ENCODE measurements at places on chromosomes 5 and 9.

DNA sequence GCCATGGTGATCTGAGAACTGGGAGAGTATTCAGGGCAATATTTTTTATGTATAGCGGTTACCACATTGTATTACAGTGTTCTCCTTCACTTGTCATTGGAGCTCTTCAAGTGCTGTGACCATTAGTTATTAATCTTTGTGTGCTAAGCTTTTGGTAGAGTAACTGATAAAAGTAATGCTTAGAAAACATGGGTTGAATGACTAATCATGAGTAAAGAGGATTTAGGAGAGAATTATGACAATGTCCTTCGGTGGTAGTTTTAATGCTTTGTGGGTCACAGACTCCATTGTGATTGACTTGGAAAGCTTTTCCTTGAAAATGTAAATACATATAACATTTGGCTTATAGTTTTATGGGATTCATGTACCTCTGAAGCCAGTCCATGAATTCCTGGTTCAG is 21.4 kb downstream of the TGFBR1 start:
- no peak for DNase-seq

- DNase-seq, result no peak
Measured at GRCh38 chr5:81066102-81066501, 105.9 kb downstream of the RASGRF2 start.

DNA sequence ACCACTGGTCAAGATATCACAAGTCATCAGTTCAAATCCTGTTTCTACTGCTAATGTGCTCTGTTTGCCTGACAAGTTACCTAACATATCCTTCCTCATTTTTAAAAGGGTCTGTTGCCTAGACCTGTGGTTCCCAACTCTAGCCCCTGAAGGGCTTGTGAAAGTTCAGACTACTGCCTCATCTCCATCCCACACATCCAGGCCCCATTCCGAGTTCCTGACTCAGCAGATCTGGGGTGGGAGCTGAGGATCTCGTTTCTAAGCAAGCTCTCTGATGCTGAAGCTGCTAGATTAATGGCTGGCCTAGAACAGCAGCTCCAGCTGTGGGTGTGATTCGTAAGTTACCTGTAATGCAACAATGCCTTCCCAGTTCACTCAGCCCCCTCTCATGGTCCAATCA is 32.5 kb downstream of the S1PR3 start:
- no peak for DNase-seq

- DNase-seq, result no peak
Measured at GRCh38 chr9:115396071-115396529, 278.1 kb upstream of the TNC start.

- DNase-seq, result no peak
Measured at GRCh38 chr9:19533373-19533772, 124.6 kb downstream of the ACER2 start.

- DNase-seq, result peak; percentile 69
Measured at GRCh38 chr5:343461-344401, 22.2 kb downstream of the AHRR start.

- DNase-seq, result no peak
Measured at GRCh38 chr5:73419465-73420390, 28.8 kb downstream of the FOXD1 start.

- no peak for DNase-seq
Measured at GRCh38 chr5:112063191-112063590, 306.2 kb upstream of the NREP start.

DNA sequence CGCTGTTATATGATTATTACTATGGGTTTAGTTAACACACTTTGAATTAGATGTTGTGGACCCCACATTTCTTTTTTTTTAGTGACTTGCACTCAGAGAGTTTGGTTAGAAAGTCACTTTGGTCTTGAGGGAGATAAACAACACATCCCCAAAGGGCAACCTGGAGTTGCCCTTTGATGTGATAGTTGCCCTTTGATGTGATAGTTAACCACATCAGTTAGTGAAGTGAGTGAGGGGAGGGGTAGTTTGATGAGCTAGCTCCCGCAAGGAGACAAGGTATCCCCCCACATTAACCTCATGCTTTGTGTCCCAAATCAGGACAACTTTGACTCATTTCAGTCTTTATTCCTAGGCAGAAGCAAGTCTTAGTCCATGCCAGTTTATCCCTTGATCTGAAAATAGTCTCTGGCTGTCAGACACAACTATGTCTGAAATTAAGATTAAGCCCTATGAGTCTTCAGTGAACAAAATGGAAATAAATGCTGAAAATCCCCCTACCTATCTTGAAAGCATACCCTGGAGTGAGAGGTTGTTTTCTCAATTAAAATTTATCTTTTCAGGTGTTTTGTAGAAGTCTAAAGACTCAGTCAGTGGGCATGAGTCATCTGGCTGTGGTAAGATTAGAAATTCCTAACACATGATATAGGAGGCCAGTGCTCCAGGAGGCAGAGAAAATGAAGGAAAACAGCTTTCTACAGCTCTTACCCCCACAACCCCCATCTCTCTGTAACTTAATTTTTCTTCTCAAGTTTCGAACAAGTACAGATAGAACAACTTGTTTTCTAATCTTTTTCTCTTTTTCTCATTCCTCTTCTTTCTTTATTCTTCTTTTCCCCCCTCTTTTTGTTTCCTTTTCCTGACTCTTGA is 208.9 kb upstream of the DMRTA1 start:
- no peak for DNase-seq

DNA sequence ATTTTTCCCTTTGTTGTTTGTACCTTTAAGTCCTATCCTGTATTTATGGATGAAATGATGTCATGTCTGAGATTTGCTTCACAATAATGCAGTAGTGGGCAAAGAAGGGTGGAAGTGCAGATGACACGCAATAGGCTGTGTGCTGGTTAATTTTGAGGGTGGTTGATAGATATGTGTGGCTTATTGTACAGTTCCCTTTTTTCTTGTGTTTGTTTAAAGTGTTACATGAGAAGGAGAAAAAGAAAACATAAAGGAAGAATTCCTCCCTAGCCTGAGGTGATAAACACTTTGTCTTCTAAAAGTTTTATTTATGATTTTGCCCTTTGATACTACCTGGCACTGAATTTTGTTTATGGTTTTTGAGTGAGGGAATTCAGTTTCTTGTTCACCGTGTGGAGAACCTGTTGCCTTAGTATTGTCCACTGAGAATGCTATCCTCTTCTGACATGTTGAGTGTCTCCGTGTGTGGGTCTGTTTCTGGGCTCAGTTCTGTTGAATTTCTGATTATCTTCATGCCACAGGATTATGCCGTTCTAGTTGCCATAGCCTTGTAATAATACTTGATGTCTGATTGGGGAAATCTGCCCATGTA is 52.3 kb upstream of the FAM120AOS start:
- no peak for DNase-seq

DNA sequence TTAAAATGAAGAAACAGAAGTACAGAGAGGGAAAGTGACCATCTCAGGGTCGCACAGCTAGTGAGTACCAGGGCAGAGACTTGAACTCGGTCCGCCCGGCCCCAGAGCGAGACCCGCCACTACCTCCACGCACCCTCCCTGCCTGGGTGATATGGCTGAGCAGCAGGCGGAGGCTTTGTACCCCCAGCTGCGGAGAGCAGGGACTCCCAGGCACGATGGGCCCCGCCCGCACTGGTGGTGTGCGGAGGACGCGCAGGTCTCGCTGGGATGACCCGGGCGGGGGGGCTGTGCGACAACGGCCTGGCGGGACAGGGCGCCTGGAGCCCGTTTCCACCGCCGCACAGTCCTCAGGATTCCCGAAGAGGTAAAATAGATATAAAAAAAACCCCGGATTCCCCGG is 64.7 kb upstream of the LARP1 start:
- DNase-seq, result no peak

DNA sequence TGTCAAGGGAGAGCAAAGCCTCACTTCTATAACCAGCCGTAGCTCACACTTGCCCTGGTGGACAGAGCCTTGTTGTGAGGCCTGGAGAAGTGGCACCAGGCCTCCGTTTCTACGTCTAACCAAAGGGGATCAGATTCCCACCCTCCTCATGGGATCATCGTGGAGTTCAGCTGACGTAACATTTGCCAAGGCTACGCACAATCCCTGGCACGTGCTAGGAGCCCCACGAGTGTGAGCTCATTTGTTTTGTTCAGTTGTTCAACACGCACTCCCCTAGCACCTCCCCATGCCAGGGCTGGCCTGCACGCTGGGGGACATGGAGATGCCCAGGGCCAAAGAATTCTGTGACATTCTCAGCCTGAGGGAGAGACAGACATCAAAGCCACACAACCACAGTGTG is 23.1 kb downstream of the ADGRD2 start:
- no peak for DNase-seq

GRCh38 chr5:1541702-1542400 is 18.1 kb upstream of the LPCAT1 start:
- DNase-seq, result no peak

DNA sequence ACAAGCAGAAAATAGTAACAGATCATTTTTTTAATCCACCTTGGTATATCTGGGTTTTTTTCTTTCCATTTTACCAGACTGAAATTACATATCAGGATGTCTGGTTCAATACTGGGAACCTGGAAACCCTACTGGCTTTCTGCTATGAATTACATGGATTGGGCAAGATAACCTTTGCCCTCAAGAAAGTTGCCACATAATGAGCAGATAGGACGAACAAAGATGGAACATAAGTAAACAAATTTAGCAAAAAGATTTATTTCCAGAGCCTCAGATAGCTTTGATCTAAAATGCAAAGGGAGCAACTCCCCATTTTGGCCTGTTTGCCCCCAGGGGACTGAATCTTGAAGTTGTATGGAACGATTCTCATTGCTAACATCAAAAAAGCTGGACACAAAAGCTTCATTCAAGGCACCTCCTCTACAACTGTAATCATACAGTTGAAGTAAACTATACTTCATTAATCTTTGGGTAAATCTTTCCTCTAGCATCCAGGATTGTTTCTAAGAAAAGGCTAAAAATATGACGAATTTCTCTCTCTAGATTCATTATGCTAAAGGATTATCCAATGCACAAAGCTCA is 131.6 kb upstream of the PTGER4 start:
- no peak for DNase-seq

GRCh38 chr9:116027096-116027495 is 126.5 kb upstream of the PAPPA start:
- no peak for DNase-seq

DNA sequence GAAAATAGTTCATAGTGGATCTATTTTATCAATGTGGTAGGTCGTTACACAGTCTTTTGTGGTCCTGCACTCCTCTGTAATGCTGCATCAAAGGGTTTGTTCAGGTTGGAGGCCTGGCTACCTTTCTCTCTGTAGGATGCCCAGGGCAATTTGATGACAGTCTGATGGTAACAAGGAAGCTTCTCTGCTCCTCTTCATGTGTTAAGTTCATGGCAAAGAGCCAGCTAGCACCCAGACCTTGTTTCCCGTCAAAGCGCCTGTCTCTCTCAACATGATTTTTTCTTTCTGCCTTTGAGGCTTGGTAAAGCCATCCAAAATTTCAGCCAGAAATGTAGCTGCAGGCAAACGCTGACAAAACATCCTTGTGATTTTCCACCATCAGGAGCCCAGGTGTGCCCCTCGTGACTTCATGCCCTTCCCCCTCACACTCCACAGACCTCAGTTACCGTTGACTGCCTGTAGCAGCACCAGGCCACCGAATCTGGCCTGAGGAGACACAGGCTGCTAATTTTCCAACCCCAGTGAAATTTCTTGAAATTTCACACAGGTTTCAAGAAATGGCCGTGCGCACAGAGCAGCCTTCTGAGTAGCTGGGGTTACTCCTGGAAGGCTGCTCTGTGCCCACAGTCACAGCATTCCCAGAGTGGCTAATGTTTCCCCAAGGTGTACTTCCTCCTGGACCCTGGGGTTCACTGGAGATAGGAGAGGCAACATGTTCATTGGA is 292.7 kb downstream of the CWC27 start:
- no peak for DNase-seq

- no peak for DNase-seq
Measured at GRCh38 chr9:92299116-92299515, 5.6 kb upstream of the IARS1 start.

DNA sequence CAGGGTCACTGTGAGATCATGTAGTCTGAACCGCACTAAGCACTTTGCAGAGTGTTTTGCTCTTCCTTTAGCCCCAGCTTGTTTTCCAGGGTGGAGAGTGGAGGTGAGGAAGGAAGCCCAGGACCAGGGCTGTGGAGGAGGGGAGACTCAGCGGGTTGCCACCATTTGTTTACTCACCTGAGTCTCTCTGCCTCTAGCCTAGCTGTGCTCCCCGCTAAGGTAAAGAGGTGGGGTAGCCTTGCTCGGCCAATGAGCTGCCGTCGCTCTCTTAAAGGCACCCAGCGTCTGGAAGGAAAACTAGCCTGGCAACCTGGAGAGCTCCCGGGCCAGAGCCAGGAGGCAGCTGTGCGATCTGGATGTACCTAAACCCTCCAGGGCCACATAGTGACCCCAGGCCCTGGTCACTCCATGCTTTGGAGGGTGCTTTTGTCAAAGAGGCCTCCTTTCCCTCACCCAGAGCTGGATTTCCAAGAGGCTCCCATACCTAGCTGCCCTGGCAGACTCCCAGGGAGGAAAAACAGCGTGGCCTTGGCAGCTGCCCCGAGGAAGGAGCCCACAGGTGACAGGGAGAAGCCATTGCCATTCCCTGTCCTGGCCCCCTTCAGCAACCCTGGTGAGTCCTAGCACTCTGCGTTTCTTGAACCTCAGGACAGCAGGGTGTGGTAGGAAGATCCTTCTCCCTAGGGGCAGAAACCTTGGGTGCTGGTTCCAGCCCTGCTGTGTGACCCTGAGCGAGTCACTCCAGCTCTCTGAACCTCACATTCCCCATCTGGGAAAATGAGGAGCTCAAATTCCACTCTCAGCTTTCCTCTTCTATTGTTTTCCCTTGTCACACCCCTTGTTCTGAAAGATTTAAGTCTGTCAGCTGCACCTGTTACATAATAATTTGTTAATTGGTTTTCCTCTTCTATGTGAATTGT is 42.4 kb upstream of the LARP1 start:
- DNase-seq, result no peak

DNA sequence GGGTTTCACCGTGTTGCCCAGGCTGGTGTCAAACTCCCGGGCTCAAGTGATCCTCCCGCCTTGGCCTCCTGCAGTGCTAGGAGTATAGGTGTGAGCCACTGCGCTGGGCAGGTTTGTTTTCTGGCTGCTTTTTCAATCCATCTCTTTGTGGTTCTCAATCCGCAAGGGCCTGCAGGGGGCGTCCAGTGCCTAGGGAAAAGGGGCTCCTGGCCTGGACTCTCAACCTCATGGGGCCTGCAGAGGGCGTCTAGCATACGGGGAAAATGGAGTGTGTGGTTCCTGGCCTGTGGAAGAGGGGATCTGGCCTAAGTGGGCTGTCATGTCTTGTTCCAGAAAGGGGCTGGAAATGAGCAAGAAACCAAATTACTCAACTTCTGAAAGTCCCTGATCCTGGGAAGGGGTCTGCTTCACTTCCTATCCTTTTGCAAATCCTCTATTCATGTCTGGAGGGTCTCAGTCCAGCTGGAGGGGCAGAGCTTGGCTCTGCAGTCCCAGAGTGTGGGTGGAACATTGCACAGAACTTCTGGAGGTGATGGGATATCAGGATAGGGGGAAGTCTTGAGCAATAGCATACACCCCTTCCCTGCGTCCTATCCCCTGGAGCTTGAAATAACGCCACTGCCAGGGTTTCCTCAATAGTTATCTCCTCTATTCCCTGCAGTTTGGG is 12.7 kb upstream of the CCL27 start:
- DNase-seq, result peak; percentile 81

DNA sequence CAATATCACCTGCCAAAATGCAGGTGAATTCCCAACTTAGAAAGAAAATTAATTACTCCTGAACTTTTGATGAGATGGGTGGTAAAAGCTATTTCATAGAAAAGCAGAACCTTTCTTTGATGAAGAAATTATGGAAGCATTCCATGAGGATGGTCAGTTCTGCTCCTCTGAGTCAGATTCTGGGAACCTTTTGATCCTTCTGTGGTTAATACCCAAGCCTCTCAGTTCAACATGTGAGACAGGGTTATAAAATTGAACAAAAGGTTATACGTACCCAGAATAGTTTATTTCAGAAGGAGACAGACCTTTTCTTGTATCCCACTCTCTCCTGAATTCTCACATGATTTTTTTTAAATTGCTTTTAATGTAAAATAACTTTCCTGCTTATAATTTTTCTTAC is 767.6 kb upstream of the ADAMTS16 start:
- DNase-seq, result no peak

Measured in stimulated activated CD8-positive, alpha-beta memory T cell treated with anti-CD3 and anti-CD28 coated beads, Interleukin-4, amount 100 ng/mL, for 48 hours (primary cell).